ENCODE measurements at places on chromosomes 5 and 9.

DNA sequence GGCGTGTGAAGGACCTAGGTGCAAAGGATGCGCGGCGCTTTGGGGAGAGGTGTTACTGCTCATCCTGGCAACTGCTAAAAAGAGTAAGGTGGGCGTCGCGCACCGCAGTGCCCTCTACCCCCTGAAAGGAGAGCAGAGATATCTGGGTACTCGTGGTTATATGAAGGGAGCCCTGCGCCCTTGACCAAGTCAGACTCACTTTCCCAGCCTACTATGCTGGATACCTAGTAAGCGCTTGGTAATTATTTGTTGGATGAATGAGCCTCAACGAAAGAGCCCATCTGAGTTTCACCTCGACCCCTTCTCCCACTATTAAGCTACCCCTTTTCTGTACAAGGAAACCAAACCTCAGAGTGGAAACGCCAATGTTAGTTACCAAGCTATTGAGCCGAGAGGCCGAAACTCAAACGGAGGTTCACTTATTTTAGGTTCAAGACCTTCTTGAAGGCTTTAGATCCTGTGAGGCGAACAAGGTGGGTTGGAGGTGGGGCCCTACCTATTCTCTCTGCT is 8.0 kb downstream of the LHX6 start:
- no peak for DNase-seq

- DNase-seq, result no peak
Observed at GRCh38 chr9:19496321-19497050, 87.7 kb downstream of the ACER2 start.

GRCh38 chr9:16964228-16964627 is 93.8 kb upstream of the BNC2 start:
- DNase-seq, result no peak

DNA sequence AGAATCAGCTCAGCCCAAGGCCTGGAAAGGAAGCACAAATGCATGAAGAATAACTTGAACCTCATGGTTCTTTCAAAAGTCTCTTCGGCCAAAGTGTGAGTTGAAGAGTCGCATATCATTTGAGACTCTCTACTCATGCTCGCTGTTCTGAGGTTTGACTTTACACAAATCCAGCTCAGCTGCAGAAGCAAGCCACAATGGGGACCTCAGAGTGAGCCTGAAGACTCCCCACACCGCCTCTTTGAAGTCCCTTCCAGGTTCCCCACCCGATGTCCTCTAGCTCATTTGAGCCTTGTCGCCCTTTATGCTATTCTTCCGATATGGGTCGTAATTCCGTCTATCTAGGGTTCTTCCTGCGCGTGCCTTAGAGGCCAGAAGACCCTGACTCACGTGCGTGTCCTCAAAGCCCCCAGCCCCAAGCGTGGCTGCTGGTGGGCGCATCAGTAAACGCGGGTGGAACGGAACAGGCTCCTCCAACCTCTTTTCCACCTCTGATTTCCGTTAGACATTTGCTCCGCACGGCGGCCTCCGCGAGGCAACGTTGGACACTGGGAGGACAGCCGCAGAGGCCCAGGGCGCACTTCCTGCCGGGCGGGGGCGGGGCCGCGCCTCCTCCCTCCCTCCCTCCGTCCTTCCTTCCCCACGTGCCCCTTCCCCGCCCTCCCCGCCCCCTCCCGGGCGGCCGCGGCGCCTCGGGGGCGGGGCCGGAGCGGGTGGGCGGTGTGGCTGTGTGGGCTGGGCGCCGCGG is at the start of gene SNX30:
Gene SNX30, plus strand, starts transcription at position 745 of the 748 bp plus-strand sequence. CDS start 242 bp downstream, outside the sequence.
- peak; percentile 71 for DNase-seq

GRCh38 chr9:71929791-71930440 is 18.5 kb downstream of the C9orf85 start:
- no peak for DNase-seq

Measured in memory B cell (primary cell).